ENCODE measurements at places on chromosomes 5 and 9.

GRCh38 chr5:126199467-126199866, 223.7 kb upstream of the GRAMD2B start:
- DNase-seq, result no peak

- DNase-seq, result no peak
Observed at GRCh38 chr5:92998456-92998855, 582.6 kb downstream of the NR2F1-AS1 start.

GRCh38 chr9:133919253-133920115, 72.6 kb downstream of the VAV2 start:
- DNase-seq, result no peak

GRCh38 chr9:126390923-126391322, 64.3 kb downstream of the MVB12B start:
- no peak for DNase-seq

DNA sequence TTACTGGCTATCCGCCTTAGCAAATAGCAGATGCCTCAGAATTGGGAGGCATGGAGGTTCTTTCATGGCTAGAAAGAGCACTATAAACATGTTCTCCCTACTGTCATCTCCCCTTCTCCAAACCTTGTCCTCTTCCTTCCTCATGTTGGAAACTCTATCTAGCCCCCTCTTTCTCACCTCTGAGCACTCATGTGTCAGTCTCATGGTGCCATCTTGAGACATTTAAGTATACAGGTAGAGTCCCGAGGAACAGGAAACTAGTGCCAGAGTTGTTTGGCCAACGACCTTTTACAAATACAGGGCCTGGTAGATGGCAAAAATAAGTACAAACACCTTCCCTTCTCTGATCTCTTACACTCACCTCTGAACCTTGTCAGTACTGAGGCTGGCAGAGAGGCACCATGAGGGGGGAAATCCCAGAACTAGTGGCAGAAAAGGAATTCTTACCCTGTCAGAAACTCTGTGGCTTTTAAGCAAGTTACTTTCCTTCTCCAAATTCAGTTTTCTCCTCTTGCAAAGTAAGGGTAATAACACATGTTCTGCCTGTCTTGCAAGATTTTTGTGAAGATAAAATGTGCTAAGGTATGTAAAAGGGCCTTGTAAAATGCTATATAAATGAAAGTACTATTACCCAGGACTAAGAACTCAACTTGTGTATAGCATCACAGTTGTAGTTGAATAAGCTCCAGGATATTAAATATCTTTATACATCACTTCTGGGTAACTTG, 94.1 kb upstream of the SNX2 start:
- no peak for DNase-seq

GRCh38 chr5:160272264-160272663, 40.1 kb downstream of the CCNJL start:
- DNase-seq, result no peak

- no peak for DNase-seq
Observed at GRCh38 chr5:51452562-51452961, 69.3 kb downstream of the ISL1 start.

GRCh38 chr9:19725970-19726369, 62.9 kb downstream of the SLC24A2 start:
- no peak for DNase-seq

- no peak for DNase-seq
Observed at GRCh38 chr5:95390812-95391492, at the start of gene FAM81B. Gene FAM81B, plus strand, starts transcription at chr5:95391366. Its CDS starts 24 bp downstream, at chr5:95391390.

- DNase-seq, result no peak
Observed at GRCh38 chr9:86486891-86487837, 133.0 kb upstream of the TUT7 start.

DNA sequence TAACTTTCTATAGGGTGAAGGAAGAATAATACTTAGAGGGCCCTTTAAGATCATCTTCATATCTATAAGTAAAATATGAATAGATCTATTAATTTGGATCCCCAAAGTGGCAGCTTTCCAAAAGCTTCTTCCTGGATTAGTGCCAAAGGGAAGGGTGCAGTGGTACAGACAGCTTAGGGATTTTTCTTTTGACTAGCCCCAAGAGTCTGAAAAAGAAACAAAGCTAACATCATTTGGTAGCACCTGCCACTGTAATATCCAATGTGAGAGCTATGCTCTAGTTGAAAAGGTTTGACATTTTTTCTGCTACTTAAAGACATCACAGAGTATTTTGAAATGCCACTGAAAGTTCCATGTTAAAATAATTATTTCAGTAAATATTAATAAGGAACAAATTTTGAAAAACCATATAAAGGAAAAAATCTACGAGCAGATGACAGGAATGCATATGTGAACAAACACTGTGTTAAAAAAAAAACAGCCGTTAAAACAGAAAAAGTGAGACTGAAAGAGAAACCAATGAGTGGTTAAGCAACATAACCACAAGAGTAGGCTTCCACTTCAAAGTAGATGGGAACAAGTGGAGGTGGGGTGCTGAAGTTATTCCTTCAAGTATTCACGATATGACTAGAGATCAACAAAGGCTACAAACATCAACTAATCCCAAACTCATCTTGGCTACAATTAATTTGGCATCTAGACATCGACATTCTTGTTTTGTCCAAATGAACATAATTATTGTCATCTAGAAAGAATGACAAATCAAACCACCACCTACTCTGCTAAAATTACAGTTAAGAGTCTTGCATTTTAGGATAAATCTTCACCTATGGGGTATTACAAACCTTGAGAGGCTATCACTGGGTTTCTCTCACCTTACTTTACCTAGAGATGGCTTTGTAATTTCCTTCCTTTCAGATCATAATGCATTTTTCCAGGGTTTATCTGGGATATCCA, 137.5 kb downstream of the CPLANE1 start:
- DNase-seq, result no peak

GRCh38 chr5:91562922-91563321, 179.8 kb upstream of the ARRDC3 start:
- DNase-seq, result no peak

GRCh38 chr5:147384346-147385193, 125.3 kb downstream of the DPYSL3 start:
- no peak for DNase-seq

- DNase-seq, result no peak
Observed at GRCh38 chr9:131651599-131651998, 88.3 kb downstream of the RAPGEF1 start.

GRCh38 chr9:19271081-19271480, 40.6 kb downstream of the DENND4C start:
- no peak for DNase-seq

DNA sequence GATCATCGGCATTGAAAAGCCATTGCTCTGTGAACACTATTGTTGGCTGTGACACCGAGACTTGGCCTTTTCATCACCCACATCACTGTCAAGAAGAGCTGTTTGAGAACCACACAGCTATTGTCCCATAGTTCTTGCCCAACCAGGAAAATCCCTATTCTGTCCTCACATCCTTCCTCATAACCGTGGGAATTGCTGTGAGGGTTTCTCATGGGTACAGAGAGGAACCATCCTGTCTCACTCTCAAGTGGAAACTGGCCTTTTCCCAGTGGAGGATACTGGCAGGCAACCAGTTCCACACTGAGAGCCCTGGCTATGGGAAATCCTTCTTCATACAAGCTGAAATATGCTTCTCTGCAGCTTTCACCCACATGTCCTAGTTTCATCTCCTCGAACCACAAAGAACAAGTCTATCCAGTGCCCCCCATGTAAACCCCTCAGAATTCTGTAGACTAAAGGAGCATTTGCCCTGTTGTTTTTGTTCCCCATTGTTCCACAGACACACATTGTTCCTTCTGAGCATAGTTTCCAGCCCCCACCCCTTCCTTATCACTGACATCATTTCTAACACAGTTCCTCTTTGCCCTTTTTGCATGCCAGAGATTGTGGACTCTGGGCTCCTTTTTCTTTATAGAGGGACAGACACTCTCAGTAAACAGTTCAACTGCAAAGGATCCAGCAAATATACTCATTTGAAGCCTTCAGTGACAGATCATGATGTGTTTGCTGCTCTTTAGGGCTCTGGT, 57.8 kb upstream of the C5orf46 start:
- no peak for DNase-seq

DNA sequence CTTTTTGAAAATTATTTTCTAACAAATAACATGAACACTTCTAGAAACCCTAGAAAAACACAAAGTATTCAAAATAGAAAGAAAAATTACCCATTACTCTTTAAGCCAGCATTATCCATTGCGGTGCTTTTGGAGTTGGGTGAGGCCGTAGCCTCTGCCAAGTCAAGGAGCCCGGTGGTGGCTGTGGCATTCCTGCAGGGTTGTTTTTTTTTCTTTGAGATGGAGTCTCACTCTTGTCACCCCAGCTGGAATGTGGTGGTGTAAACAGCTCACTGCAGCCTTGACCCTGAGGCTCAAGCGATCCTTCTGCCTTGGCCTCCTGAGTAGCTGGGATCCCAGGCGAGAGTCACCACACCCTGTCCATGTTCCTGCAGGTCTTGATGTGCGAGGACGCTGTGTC, 8.2 kb upstream of the AHRR start:
- DNase-seq, result no peak

DNA sequence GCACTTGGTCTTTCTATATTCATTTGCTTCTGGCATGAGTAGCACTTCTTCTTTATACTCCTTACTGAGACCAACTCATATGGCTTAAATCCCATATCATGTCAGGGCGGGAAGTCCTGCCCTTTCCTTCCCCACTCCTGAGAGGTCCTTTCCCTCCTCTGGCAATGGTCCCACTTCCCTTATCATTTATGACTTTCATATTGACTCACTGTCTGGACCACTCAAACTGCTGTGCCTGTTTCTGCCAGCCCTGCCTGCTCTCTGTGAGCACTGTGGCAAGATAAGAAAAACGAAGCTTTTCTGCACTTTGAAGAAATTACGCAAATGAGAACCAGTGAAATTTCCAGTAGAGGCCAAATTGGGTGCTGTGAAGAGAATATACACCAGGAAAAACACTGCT, 58.1 kb downstream of the ZNF474 start:
- DNase-seq, result no peak

DNA sequence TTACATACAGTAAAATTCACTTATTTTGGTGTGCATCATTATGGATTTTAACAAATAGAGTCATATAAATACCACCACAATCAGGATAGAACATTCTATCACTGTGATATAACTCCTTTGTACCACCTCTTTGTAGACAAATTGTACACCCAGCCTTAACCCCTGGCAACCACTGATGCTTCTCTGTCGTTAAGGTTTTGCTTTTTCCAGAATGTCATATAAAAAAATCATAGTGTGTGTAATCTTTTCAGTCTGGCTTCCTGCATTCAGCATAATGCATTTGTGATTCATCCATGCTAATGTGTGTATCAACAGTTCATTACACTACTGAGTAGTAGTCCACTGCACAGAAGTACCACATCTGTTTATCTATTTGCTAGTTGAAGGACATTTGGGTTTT, 81.2 kb downstream of the ARSB start:
- no peak for DNase-seq

GRCh38 chr9:130997925-130998596, 10.9 kb upstream of the LAMC3 start:
- DNase-seq, result no peak

GRCh38 chr9:120394058-120394669, 185.8 kb downstream of the CDK5RAP2 start:
- DNase-seq, result no peak

- DNase-seq, result no peak
Observed at GRCh38 chr5:177183766-177184360, 50.3 kb downstream of the NSD1 start.

- DNase-seq, result no peak
Observed at GRCh38 chr5:119363271-119363670, 7.5 kb downstream of the TNFAIP8 start.

DNA sequence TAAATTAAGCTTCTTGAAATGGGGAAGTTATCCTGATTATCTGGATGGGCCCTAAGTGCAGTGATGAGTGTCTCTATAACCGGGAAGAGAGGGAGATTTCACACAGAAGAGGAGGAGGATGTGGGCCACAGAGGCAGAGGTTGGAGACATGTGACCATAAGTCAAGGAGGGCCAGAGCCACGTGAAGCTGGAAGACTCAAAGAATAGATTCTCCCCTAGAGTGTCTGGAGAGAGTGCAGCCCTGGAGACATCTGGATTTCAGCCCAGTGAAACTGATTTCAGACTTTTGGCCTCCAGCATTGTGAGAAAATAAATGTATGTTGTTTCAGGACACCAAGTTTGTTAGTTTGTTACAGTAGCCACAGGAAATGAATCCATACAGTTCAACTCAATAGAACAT, 442.9 kb downstream of the NTRK2 start:
- DNase-seq, result no peak

DNA sequence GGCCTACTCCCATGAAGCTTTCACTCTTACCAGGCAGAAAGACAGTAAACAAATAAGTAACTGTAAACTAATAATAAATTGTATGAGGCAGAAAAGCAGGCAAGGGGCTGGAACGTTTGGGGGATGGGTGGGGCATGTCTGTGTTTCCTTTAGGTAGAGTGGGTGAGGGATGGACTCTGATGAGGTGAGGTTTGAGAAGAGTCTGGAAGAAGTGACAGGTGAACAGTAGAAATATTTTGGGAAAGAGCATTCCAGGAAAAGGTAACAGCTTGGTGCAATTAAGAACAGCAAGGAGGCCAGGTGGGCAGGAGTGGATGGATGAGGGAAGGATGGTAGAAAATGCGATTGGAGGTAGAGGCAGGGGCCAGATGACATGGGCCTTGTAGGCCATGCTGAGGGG, 56.5 kb downstream of the PTTG1 start:
- DNase-seq, result no peak

- no peak for DNase-seq
Observed at GRCh38 chr5:10534561-10535530, 29.0 kb upstream of the ANKRD33B start.

DNA sequence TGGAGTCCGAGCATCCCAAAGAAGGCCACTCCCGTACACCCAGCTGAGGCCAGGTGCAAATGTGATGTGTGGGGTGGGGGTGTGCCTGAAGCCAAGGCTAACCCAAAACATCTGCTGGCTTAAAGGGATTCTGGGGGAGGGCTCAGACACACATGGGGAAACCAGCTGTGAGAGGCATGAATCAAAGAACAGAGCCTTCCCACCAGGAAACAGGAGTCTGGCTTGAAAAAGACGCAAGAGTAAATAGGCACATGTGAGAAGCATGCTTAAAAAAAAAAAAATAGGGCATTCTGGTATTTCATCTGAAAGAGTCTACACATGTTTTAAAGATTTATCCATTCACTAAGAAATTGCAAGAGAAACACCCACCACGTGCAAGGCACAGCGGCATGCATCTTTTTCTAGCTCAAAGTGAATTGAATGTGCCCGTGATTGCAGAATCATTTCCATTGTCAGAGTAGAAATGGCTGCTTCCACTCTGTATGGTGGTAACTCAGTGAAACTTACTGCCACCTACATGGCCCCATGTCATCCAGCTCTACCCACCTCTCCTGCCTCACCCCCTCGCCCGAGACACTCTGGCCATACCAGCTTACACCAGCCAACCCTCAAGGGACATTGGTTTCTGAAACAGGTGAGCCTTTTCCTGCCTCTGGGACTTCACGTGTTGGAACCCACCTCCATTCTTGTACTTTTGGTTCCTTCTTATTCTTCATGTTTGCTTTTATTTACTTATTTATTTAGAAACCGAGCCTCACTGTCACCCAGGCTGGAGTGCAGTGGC, 71.5 kb downstream of the SEMA5A start:
- no peak for DNase-seq

DNA sequence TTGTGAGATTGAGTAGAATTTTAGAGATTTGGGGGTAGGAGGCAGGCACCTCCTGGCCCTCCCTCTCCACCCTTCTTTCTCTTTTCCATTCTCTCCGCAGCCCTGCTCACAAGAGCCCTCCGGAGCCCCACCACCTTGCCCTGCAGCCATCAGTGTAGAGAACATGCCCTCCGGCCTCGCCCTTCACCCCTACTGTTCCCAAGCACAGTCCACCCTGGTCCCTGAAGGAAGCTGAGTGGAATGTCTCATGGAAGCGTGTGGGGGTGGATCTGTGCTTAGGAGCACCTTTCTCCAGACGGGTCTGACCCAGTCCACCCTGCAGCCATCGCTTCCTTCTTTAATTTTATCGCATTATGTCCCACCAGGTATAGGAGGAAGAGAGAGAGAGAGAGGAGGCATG, 267.1 kb downstream of the NSG2 start:
- DNase-seq, result no peak
